ENCODE measurements at places on chromosomes 2 and 18. TPM values are rescaled to one million over a fixed set of nuclear protein-coding genes. Genes with fewer than 3 reads are reported as not detected.
A peak's percentile ranks its signal among the peaks of the same experiment; 100 is the strongest.

GRCh38 chr18:7322817-7323485 lies 92.1 kb downstream of the LRRC30 start:
- DNase-seq, result no peak

The IL1A gene
- total RNA-seq, result 0.60 TPM

DNA sequence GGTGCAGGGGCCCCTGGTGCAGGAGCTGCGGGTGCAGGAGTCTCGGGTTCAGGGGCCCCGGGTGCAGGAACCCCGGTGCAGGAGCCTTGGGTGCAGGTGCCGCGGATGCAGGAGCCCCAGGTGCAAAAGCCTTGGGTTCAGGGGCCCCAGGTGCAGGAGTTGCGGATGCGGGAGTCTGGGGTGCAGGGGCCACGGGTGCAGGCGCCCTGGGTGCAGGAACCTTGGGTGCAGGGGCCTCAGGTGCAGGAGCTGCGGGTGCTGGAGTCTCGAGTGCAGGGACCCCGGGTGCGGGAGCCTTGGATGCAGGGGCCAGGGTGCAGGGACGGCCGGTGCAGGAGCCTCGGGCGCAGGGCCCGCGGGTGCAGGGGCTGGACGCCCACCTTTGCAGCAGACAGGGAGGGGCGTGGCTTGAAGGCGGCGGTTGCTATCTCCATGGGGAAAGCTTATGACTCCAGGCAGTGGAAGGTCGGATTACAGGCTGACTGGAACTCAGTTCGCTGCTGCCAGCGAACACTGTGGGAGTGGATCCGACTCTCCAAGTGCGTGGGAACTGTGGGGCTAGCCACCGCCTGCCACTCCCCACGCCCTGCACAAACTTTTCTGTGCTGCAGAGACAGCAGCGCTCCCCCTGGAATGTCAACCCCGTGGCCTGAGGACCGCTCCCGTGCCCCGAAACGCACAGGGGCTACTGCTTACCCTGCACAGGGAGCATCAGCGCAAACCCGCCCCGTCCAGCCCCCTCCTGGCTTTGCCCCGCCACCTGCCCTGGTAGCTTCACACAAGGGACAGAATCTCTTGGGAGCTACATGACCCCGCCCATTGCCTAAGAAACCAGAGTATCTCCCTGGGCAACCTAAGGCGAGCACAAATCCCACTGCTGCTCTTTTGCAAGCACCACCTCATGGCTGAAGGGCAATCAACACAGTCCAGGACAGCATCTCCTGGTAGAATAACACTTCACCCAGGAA lies 40.3 kb downstream of the COPS9 start:
- DNase-seq, result no peak

The RIT2 gene
- not detected for total RNA-seq

GRCh38 chr18:49904871-49905555 lies 91.7 kb upstream of the ACAA2 start:
- no peak for DNase-seq

The PIEZO2 gene
- 21.8 TPM for total RNA-seq

DNA sequence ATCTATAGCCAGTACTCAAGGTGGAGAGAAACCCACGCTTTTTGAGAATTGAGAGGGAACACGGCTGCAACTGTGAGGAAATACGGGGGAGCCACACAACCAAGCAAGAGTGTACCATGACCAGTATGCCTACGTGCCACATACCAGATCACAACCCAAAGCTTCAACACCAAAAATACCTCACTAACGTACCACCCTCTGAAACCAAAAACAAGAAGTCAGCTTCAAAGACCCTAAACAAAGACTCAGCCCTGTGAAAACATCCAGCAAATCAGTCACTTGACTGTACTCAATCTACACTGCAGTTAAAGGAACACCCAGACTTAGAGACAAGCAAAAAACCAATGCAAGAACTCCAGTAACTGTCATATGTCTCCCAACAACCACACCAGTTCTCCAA lies 17.0 kb downstream of the RNU4ATAC start:
- DNase-seq, result no peak

- DNase-seq, result no peak
Measured at GRCh38 chr2:240109386-240109785, 26.7 kb downstream of the COPS9 start.

GRCh38 chr2:35538796-35539195 lies 816.8 kb upstream of the CRIM1 start:
- DNase-seq, result no peak

DNA sequence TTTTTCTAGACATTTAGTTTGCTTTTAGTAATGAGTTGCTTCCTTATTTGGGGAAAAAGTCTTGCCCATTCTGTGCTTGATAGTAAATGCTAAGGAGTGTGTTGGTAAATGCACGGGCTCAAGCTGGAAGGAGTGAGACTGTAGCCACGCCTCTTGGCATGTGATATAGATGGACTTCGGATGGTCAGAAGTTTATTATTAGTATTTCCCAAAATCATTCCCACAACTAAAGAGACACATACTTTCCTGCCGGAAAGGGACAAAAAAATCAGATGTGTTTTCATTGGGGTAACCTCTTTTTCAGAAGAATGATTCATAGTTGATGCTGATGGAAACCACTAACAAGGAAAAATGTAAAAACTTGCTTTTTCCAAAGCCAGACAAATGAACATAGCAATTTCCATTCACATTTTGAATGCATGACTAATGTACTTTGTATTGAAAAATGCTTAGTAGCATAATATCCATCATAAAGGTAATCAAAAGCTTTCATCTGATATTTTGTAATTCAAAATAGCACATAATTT lies 133.2 kb downstream of the ZNF532 start:
- DNase-seq, result no peak

The KATNAL2 gene
- total RNA-seq, result 1.9 TPM

- no peak for DNase-seq
Measured at GRCh38 chr2:112666761-112667122, 21.0 kb downstream of the SLC20A1 start.

DNA sequence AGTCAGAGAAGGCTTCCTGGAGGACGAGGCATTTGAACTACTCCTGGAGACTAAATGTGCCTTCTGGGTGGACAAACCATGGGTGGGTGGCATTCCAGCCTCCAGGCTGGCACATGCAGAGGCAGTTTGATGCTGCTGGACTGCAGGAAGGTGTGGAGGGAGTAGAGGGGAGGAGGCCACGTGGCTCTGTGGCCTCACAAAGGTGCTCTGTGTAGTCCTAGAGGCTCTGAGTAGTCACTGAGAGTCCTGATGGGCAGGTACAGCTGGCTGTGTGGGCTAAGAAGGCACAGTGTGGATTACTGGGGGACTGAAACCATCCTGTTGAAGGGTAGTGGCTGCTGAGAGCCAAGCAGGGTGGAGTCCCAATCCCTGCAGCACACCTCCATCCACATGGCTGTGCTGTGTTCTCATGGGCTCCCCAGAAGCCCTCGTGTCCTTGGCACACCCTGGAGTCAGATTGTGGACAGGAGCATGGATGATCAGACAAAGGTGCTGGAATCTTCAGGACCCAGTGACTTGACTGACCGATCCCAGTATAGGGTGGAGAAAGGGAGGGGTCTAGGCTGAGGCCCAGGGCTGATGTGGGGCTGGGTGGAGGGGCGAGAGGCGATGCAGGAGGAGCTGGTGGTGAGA lies 87.4 kb upstream of the HS6ST1 start:
- peak; percentile 47 for DNase-seq

DNA sequence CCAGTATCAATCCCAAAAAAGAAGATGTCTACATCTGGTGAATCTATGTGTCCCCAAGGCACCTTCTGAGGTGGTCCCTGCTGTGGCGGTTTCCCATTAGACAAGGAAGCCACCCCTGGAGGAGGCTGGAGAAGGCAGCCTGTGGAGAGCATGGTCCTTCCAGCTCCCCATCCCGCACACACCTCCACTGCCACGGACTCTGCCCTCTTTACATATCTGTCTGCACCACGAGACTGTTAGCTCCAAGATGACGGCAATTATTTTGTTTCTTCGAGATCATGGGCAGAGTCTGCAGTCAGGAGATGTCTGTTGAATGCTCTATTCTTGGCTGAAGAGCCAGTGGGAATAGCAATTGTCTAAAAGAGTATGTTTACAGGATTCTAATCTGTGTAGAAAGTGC lies 132.0 kb downstream of the OSR1 start:
- no peak for DNase-seq

The METTL8 gene
- 26.5 TPM for total RNA-seq

- DNase-seq, result no peak
Measured at GRCh38 chr2:3480352-3481010, 38.9 kb downstream of the ADI1 start.

The KCNG2 gene
- not detected for total RNA-seq

DNA sequence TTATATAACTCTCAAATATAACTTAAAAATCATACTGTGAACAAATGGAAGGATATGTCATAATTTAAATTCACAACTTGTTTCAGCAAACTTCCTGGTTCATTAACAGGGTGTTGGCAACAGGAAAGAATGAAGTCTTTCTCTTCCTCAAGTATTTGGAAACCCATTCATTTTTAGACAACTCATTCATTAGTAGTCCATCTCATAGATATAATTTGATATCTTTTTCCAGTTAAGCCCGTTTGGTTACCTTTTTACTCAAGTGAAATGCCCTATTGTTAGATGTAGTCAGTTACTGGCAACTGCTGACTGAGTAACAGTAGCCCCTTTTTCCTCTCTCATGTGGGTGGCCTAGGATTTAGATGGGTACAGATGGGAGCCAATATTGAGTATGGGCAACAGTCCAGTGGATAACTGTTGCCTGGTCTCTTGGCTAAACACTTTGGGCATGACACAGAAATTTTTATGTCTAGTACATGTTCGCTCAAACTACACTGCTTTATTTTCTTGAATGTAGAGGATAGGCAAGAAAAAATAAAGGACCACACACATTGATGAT lies 4.6 kb upstream of the UGP2 start:
- no peak for DNase-seq

The MEP1B gene
- 2.7 TPM for total RNA-seq

- DNase-seq, result no peak
Measured at GRCh38 chr18:77042583-77042982, 90.0 kb downstream of the MBP start.

DNA sequence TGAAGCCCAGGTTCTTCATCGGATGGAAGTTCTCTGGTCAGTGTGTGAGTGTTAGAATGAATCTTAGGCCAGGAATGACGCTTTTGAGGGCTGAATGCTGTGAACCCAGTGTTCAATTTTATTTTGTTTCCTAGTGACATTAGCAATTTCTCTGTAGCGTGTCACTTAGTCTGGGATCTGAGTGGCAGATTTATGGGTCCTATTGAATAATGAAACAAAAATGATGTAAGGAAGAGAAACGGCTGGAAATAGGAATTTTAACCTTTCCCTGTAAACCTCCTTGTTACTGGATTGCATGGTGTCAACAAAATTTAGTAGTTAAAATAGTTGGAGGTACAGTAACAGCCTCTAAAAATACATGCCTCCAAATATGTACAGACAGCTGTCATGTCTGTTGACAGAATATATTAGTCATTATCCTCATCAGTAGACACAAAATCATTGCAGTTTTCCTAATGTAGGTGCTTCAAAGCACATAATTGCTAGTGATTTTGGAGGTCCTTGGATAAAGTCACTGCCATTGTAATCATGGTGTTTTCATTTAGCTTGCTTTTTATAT lies 223.8 kb upstream of the SPRED2 start:
- DNase-seq, result no peak

DNA sequence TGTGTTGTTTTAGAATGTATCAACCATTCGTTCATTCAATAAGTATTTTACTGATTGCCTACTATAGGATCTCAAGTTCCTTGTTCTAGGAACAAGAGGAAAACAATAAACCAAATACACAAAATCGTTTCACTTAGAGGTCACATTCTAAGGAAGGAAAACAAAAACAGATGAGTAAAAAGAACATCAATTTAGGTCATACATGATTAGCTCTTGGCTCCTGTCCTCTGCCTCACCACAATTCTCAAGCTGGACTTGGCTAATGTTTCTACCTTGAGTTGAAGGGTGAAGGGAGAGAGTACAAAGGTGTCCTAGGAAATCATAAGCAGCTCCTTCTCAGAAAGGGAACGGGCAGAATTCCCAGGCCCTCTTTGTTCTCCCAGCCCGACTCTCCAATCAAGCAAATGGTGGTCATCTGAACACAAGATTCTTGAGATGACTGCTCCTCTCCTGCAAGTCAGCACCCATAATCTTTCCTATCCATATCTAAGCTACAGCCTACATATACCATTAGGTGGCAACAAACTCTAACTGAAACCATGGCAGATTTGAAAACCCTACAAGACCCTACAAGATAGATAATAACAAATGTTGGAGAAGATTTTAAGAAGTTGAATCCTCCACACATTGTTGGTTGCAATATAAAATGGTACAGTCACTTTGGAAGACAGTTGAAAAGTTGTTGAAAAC lies 76.0 kb downstream of the CBLN2 start:
- DNase-seq, result no peak

DNA sequence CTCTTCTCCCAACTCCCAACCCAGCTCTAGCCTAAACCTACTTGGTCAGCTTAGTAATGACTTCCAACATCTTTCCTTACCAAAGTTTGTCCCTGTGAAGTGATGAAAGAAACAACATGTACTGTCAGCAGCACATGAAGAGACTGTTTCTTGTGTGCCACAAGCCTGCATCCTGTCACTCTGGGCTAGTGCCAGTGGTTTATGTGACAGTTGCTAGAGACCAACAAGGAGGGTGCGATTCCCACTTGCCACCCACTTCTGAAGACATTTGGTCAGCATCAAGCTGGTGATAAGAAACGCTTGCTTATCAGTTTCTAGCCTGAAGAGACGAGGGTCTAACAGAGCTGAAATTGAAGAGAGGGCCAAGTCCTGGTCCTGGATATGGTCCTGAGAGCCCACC lies 132.6 kb downstream of the COL4A4 start:
- no peak for DNase-seq

The VIL1 gene
- 64.6 TPM for total RNA-seq
